ENCODE measurements at places on chromosomes 11 and 22.
A peak's percentile ranks its signal among the peaks of the same experiment; 100 is the strongest.

DNA sequence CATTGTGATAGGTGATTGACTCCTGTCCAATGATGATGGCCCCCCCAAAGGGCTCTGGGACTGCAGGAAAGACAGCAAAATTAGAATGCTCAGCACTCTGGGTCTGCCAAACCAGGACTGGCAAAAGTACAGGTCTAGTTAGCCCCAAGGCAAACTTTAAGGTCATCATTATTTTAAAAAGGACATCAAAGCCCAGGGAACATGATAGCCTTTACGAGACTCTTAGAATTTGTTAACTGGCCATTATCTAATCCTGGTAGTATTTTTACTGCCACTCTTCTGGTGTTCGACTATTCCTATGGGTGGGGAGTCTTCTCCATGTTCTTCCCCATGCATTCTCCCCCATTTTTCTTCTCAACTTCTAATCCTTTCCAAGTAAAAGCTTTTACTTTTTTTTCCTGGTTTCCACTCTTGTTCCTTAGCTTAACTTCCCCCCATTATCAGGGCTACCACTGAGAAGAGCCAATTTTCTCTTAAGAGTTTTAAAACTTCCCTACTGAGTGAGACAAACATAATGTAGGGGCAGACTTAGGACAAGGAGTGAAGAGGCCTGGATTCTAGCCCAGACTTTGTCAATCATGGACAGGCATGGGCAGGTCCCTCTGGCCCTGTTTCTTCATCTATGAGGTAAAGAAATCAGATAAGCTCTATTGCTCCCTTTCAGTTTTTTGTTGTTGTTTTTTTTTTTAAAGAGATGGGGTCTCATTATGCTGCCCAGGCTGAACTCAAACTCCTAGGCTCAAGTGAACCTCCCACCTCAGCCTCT is 7.1 kb downstream of the DDB1 start:
- no peak for DNase-seq

DNA sequence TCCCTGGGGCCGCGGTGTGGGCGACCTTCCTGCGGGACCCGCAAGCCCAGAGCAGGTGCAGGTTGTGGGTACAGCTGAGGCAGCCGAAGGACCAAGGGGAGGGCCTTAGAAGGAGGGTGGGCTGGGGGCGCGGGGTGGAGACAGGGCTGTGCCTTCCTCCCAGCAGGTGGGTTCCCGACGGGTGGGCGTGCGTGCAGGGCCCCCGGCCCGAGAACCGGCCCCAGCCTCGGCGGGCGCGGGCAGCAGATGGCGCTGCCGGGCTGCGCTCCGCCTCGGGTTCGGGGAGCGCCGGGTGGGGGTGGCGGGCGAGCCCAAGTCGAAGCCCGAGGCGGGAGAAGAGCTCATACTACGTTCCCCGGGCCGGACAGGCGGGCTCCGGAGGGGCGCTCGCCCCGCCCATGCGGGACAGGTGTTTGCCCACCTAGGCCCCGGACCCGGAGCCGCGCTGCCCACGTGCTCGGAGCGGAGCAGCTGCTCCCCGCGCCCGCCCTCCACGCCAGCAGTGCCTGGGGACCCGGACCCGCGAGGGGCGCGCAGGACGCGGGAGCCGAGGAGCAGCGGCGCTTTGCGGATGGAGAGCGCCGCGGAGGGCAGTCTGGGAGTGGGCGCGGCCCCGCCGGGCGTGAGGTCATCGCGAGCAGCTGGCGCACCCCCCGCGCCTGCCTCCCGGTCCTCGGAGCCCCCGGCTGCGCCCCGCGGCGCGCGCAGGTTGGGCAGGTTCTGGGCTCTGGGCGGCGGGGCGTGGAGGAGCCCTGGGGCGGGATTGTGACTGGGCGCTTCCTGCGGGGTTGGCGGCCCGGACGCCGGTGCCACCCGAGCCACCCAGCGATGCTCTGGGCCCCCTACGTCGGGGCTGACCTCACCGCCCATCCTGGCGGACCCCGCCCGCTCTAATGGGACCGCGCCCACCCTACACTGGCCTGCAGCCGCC is 25.3 kb downstream of the DUSP8 start:
- peak; percentile 14 for DNase-seq

DNA sequence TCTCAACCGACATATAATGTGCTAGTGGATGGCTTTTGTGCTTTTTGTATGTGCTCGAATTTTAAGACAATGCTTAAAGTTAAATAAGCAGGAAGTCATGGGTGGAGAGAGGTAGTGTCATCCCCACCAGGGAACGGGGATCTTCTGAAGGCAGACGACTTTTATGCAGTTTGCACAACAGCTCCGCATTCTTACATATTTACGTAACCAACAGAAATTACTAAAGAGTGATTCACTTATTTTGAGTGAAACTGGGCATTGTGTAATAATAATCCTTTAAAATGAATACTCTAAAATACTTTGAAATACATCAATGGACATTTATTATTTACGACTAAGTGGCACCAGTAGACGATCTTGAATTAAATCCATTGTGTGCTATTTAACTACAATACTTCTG is 305.1 kb downstream of the CNTN5 start:
- no peak for DNase-seq

GRCh38 chr11:75518771-75519653 is 6.7 kb downstream of the GDPD5 start:
- no peak for DNase-seq

DNA sequence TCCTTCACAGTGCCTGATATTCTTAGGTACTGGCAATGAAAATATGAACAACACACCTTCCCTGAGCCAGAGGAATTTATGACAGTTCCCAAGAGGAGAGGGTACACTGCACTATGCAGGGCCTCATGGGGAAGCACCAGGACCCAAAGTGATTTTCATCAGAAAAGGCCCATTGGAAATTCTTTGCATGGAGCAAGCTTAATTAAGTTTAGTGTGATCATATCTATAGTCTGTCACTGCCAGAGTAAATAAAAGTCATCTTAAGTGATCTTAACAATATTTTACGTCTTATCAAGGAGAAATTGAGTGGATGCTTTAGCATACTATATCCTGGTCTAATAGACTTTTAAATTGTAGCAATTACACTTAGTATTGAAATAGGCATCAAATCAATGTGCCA is 86.5 kb downstream of the ACER3 start:
- DNase-seq, result no peak

DNA sequence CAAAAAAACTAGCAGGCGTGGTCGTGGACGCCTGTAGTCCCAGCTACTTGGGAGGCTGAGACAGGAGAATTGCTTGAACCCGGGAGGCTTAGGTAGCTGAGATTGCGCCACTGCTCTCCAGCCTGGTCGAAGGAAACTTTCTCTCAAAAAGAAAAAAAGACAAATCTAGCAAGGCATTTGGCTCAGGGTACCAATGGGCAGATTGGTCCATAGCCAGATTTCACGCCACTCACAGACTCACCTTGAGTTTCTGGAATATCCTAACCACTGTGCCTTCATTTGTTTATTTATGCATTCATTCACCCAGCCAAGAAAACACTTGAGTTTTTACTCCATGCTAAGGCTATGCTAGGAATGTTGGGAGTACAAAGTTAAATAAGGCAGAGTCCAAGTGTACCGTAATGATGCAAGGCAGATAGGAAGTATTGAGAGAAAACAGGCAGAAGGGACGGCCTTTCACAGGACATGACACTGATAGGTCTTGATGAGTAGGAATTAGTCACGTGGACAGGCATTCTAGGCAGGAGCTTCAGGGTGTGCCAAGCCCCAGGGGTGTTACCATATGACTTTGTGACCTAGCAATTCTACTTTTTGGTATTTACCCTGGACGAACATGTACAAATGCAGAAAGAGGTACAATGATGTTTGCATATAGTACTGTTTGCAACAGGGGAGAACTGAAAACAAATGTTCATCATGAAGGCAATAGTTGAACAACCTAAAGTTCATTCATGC is 3.0 kb upstream of the PACSIN3 start:
- no peak for DNase-seq

DNA sequence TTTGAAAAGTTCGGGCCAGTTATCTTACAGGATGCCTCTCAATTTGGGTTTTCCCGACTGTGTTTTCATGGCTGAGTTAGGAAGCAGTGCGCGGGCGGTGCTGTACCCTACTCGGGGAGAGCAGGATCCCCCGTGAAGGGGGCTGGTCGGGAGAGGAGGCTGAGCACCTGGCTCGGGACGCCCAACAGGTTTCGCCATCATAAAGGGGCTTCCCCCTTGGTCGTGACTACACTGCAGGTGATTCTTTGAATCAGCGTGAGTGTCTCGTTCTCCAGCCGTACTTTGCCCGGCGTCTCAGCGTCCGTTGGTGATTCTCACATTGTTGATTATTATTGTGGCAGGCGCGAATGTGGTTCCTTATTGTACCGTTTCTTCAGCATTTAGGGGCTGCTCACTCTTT is 46.6 kb downstream of the ST14 start:
- DNase-seq, result no peak

- peak; percentile 81 for DNase-seq
Measured at GRCh38 chr11:65078151-65078550, 5.7 kb downstream of the CDCA5 start.
